ENCODE measurements at places on chromosomes 3 and 15. TPM values are rescaled to one million over a fixed set of nuclear protein-coding genes. Genes with fewer than 3 reads are reported as not detected.
A peak's percentile ranks its signal among the peaks of the same experiment; 100 is the strongest.

Gene ITIH1
- not detected for total RNA-seq

DNA sequence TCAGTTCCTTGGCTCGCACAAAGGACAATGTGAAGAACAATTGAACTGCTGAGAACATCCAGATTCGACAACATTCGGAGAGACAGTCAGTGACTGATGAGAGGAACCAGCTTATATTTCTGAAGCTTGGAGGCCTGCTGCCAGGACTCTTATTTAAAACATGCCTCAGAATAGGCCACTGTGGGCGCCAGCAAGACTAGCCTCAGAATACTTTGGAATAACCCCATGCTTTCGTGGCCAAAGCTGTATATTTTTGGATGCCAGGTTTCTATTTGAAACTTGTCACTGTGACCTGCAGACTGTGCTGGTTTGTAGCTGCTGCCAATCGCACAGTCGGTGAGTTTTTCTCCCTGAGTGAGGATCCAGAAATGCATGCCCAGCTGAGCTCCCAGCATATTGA, 129.9 kb upstream of the UBE3A start:
- H3K27ac ChIP-seq: no peak overlapping the region
- no peaks in the 10 kb centered on the region for H3K36me3 ChIP-seq
- peaks cover 9% of the 10 kb centered on the region for H3K27me3 ChIP-seq
- DNase-seq: no peak

Gene PARP6
- total RNA-seq: 77.4 TPM

DNA sequence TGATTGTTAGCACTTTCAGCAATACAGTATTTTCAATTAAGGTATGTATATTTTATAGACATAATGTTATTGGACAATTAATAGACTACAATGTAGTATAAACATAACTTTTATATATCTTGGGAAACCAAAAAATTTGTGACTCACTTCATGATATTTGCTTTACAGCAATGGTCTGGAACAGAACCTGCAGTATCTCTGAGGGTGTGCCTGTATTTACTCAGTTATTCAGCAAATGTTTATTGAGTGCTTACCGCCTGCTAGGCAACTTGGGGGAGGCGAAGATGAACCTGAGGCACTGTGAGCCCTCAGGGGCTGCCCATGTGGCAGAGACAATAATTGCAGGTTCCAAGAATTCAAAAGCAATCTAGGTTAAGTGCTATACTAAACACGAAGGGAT, 144.8 kb downstream of the GABRB3 start:
- no peak for DNase-seq
- H3K4me1 ChIP-seq: no peaks in the 10 kb centered on the region
- H3K36me3 ChIP-seq: no peaks in the 10 kb centered on the region
- H3K27ac ChIP-seq: no peak overlapping the region

DNA sequence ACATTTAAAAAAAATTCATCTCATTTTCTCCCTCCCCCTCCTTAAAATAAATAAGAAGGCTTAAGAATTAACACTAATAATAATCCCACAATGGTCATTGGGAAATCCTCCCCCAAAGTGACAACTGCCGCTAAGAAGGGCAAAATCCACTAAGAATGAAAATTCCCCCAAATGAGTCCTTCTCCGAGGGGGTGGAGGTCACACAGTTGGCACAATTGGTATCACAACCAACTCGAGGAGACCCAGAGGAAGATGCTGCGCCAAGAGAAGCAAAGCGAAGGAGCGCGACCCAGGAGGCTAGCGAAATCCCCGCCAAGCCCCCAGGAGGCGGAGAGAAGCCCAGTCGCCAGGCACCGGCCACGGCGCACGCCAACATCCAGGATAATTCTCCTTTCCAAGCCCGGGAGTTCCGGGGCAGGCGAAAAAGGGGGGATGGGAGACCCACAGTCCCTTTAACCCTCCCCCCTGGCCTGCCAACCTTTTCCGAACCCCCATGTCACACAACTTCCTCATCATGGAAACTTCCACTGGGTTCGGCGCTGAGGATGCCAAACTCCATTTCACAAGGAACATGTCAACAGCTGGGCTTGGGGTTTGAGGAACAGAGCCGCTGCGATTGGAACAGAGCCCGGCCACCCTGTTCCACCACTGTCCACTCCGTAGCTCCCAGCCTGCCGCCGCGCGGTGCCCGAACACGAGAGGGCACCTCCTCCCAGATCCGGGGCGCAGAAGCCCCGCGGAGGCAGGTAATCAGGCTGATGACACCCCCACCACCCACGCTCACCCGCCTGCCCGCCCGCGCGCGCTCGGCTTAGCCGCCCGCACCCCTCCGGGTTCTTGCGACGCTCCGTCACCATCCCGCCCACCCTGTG, 668 bp downstream of the THRB start:
- DNase-seq: peak; percentile 25
- no peaks in the 10 kb centered on the region for H3K36me3 ChIP-seq
- H3K4me3 ChIP-seq: peak overlapping the region; percentile 90
- H3K27me3 ChIP-seq: peaks cover 10% of the 10 kb centered on the region

Gene NGRN
- total RNA-seq: 69.0 TPM

GRCh38 chr3:141060327-141060726, 9.2 kb downstream of the SPSB4 start:
- peaks cover 5% of the 10 kb centered on the region for H3K27me3 ChIP-seq
- H3K4me3 ChIP-seq: no peak overlapping the region
- peaks cover 8% of the 10 kb centered on the region for H3K4me1 ChIP-seq
- DNase-seq: no peak
- no peak overlapping the region for H3K27ac ChIP-seq

DNA sequence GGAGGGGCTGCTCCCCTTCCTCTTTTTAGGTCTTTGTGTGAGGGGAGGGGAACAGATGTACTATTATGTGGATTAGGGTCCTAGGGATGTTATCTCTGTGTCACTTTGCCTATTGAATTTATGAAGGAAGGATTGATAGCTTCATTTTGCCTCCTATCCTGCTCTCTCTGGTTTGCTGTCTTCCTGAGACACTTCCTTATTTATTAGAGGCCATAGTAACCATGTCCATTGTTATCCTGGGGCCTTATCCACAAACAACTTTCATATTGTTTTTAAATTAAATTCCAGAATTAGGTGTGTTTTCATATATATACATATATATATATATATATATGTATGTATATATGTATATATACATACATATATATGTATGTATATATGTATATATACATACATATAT, 83.2 kb upstream of the LRRFIP2 start:
- H3K27me3 ChIP-seq: no peaks in the 10 kb centered on the region
- no peak overlapping the region for H3K4me3 ChIP-seq
- H3K36me3 ChIP-seq: peaks cover 9% of the 10 kb centered on the region
- H3K27ac ChIP-seq: peak overlapping the region; percentile 90

DNA sequence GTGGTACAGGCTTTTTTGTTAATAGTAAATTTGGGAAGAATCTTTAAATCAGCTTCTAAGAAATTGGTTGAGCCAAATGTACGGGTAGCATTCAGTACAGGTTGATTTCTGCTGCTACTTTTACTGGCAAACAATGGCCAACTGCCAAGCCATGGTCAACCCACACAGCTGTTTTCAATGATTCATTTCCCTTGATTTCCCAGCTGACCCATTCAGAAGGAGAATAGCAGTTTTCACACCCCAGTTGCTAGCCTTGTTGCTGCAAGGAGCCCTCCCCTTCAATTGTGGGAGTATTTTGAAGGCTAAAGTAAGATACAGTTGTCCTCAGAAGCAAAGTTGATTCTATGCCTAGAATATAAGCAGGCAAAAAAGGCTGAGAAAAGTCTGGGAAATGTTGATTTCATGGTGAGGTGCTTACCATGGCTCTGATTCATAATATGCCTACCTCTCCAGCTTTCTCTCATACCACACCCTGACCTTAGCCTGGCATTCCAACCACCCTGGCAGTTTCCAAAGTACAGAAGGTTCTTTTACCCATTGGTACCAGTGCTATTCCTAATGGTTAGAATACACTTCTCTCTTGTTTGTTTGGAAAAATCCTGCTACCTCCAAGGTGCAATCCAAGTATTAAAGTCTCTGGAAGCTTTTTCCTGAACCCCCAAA, 320.3 kb upstream of the TGFBR2 start:
- H3K27ac ChIP-seq: no peak overlapping the region
- H3K4me1 ChIP-seq: peaks cover 17% of the 10 kb centered on the region
- no peaks in the 10 kb centered on the region for H3K36me3 ChIP-seq
- DNase-seq: no peak
- no peaks in the 10 kb centered on the region for H3K27me3 ChIP-seq
- H3K4me3 ChIP-seq: no peak overlapping the region

Gene SPSB4
- 1.2 TPM for total RNA-seq

DNA sequence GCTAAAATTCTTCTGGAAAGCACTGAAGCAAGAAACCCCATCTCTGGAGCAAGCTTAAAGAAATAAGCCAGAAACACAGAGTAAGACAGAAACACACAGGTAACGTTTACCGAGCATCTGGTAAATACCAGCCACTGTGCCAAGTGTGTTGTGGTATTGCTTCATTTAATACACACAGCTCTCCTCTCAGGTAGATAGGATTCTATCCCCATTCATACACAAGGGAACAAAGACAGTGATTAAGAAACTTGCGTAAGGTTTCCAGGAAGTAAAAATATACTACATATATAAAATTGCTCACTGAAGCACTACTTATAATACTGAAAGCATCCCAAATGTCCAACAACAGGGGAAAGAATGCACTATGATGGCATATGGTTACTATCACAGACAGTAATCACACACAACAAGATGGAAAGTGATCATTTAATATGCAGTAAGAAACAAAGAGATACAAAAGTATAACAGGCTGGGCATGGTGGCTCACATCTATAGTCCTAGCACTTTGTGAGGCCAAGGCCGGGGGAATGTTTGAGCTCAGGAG, 27.5 kb downstream of the TAMM41 start:
- no peaks in the 10 kb centered on the region for H3K27me3 ChIP-seq
- H3K27ac ChIP-seq: no peak overlapping the region
- H3K4me1 ChIP-seq: no peaks in the 10 kb centered on the region
- H3K4me3 ChIP-seq: no peak overlapping the region
- no peak for DNase-seq
- peaks cover 9% of the 10 kb centered on the region for H3K36me3 ChIP-seq
